ENCODE measurements at places on chromosomes 13 and 19.

DNA sequence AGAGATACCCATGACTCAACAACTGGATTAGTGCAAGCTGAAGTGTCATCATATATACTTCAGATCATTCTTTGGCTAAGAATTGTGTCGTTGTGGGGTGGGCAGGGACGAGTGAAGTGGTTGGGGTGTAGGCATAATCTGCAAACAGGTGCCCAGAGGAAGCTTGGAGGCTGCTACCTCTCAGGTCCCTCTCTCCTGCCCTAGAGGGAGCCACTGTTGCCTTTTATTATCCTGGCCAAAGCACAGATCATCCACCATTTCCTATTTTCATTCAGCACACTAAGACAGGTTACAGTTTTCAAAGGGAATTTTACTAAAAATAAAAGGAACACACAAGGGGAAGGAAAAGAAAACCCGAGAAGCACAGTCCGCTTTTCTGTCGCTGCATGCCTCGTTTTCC, 126.6 kb downstream of the HS6ST3 start:
- no peak for DNase-seq

DNA sequence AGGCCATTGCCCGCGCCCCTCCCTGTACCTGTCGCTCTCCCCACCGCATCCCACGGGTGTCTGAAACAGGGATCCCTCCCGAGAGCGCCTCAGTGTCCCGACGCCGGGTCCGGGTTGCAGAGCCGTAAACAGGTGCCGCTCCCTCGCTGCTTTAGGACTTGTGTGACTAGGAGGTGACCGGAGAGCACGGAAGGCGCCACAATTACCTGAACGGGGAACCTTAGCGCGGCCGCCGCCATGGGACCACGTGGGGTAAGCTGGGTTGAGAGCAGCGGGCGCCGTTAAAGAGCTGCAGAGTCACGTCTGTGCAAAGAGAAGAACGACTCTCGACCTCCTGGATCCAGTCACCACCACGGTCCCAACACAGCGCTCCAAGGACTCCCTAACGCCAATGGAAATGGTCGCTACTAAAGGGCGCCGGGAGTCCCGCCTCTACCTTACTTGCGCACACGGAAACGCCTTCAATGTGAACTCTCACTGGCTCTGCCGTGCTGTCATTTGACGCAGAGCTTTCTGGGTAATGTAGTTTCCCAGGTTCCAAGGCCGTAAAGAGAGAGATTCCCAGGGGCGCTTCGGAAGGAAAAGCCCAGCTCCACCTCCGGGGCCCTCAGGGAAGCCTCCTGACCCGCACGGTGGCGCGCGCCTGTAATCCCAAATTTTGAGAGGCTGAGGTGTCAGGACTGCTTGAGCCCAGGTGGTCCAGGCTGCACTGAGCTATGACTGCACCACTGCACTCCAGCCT, at the start of gene ZNF552:
Gene ZNF552 (minus strand): TSS at position 409 of the 742 bp plus-strand sequence. CDS start 170 bp downstream, at position 239.
- peak; percentile 38 for DNase-seq

- no peak for DNase-seq
Measured at GRCh38 chr13:69904784-69905183, 202.8 kb upstream of the ATXN8OS start.

GRCh38 chr19:2329501-2329916, 1.0 kb downstream of the SPPL2B start:
- DNase-seq, result no peak

- DNase-seq, result no peak
Measured at GRCh38 chr13:111184458-111185401, 69.6 kb downstream of the ARHGEF7 start.

GRCh38 chr19:11356676-11357550, 1.7 kb downstream of the PLPPR2 start:
- DNase-seq, result no peak

- DNase-seq, result peak; percentile 73
Measured at GRCh38 chr19:10259162-10259905, 7.3 kb downstream of the MRPL4 start.

- no peak for DNase-seq
Measured at GRCh38 chr19:29239213-29239776, 26.3 kb upstream of the UQCRFS1 start.

GRCh38 chr13:113406321-113407102, 42.6 kb upstream of the GRTP1 start:
- DNase-seq, result no peak

- no peak for DNase-seq
Measured at GRCh38 chr13:29402166-29402636, 193.3 kb downstream of the SLC7A1 start.

GRCh38 chr13:74200081-74200480, 65.9 kb upstream of the KLF12 start:
- DNase-seq, result no peak

DNA sequence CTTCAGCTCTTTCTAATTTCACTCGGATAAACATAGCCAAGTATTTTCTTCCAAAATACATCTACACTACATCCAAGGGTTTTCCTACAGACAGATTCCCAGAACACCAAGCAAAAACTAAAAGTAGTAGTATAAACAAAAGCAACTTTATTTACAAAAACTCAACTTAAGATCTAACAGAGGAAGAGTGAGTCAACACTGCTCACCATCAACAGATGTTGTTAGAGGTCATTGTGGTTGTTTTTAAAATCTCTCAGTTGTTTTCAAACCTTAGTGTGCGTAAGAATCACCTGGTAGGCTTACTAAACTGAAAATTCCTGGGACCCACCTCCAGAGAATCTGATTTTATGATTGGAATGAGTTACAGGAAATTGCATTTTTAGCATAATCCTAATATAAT, 631.7 kb upstream of the SGCG start:
- DNase-seq, result no peak

- DNase-seq, result no peak
Measured at GRCh38 chr13:66369666-66370065, 860.5 kb downstream of the PCDH9 start.

DNA sequence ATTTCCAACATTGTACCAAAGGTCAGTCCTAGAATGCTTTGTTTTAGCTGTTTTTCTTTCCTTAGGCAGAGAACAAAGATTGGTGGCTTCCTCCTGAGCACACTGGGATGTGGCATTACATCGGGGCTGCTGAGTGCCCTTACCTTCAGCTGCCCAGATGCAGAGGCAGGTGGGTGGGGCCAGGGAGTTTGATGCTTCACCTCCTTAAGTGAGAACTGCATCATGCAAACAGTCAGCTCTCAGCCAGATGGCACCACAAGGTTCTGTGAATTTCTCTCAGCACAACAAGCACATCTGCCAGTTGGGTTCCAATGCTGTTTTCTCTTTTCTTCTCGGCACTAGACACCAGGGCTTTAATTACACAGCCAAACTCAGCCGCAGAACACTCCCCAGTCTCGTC, 87.4 kb upstream of the UBL3 start:
- no peak for DNase-seq

GRCh38 chr13:112822851-112823250, 133.0 kb downstream of the ATP11A start:
- DNase-seq, result no peak

GRCh38 chr13:110426735-110427134, 119.7 kb downstream of the COL4A2 start:
- no peak for DNase-seq

DNA sequence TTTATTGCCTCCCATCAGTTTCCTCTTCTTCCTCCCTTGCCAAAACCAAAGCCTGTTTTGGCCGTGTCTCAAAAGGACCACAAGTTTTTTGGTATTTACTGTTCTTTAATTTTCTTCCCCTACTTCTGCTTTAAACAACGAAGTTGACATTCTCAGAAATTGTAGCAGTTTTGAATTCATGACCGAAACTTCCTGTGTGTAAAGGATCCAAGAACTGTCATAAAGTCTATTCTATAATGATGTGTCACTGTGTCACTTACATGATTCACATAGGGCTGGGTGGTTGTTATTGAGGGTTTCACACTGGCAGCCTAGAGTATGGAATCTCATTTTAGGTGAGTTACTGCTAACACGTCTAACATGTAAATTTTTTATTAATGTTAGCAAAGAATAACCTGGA, 741.0 kb upstream of the KLHL1 start:
- DNase-seq, result no peak

DNA sequence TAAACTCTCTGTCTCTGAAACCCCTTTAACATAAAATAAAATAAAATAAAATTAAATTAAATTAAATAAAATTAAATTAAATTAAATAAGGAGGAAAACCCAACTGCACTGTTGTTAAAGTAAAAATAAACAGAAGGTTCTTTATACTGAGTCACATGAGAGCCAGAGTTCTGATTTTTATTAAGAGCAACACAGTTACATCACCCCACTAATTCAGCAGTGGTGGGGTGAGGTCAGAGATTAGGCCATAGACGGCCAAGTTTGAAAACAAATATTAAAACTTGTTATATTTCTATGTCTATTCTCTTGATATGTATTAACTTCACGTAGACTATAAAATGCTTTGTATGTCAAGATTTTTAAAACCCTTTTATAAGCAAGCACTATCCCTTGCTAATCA, 59.5 kb downstream of the MYCBP2 start:
- no peak for DNase-seq

DNA sequence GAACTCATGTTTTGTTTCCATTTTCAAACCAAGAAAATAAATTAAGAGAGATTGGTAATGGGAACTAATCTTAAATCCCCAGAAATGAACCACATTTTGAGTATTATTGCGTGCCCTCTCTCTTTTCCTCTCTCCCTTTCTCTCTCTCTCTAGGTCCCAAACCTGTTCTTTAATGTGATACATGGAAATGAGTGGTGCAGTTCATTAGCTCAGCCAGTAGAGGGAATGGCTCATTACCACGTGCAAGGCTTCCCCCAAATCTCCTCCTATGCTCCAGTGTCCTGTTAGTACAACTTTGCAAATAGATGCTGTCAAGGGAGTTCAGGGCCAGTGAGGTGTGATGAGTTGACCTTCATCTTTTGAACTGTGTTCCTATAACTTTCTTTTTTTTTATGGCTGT, 178.4 kb downstream of the FGF9 start:
- DNase-seq, result peak; percentile 37

DNA sequence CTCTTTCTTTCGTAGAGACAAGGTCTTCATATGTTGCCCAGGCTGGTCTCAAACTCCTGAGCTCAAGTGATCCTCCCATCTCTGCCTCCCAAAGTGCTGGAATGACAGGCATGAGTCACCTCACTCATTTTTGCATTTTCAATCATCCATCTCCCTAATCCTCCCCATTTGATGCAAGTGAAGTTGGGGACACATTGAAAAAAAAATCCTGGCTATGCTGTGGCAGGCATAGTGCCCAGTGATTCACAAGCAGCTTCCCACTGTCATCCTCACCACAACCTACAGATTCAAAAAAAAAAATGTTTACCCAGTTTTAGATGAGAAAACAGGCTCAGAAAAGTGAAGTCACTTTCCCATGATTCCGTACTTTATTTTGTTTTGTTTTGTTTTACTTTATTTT, 44.7 kb upstream of the USP29 start:
- DNase-seq, result no peak

- no peak for DNase-seq
Measured at GRCh38 chr19:52492994-52493470, 34.4 kb upstream of the ZNF808 start.

- no peak for DNase-seq
Measured at GRCh38 chr19:16207490-16208025, 9.8 kb downstream of the AP1M1 start.

- no peak for DNase-seq
Measured at GRCh38 chr13:114035583-114036531, 62.0 kb upstream of the C13orf46 start.

DNA sequence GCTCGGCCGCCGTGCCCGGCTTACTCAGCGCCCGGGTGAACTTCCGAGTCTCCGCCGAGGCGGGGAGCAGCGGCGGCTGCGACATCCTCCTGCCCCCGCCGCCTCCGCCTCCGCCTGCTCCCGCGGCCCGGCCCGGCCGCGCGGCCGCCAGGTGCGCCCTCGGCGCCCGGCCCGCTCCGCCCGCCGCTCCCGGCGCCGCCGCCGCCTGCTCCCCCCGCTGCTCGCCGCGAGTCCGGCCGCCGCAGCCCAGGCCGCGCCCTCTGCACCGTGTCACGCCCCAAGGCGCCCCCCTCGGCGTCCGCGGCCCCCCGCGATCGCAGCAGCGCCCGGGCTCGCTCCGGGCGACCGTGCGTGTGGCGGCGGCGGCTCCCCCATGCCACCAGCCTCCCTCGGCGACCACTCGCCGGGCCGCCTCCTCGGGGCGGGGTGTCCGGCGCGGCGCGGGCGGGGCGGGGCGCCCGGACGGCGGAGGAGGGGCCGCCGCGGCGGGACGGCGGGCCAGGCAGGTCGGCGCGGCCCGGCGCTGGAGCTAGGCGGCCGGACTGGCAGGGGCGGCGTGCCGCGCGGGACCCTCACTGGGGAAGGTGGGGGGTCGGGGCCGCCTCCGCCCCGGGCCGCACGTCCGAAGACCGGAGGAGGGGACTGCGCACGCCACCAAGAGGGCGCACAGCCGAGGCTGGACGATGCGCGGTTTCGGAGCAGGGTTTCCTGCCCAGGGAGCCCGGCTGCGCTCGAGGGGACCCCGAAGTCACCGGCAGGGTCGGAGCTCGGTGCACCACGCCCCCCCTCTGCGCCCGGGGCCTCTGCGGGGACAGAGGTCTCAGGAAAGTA, 108.6 kb upstream of the DOCK9 start:
- no peak for DNase-seq

DNA sequence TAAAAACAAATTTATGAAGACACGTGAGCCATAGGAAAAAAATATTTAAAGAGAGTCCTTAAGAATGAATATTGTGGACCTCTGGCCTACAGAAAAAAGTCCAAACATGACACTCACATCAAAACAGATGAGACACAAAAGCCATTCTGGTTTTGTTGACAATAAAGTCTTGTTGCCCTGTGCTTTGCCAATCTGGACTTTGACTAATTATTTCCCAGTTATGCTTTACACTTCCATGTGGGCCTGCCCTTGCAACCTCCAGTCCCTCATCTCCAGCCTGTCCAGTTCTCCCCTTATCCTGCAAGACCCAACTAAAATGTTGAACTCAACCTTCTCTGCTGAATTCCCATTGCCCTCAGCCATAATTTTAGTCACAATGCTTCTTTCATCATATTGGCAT, 184.5 kb upstream of the SERP2 start:
- no peak for DNase-seq

DNA sequence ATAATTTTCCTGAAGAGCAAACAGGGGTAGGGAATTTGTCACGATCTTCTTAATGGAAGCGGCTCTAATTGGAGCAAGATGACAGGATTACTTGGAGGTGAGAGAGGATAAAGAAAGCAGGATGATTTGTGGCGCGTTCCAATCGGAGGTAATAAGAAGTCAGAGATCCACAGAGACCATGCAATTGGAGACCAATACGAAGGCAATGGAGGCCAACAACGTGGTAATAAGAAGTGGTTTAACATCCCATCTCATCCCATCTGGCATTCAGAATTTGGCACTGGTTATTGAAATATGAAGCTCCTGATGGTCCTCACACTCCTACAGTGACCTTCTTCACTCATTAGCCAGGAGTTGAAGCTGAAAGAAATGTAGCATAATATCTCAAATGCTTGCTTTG, 130.6 kb downstream of the DLEU7 start:
- no peak for DNase-seq

DNA sequence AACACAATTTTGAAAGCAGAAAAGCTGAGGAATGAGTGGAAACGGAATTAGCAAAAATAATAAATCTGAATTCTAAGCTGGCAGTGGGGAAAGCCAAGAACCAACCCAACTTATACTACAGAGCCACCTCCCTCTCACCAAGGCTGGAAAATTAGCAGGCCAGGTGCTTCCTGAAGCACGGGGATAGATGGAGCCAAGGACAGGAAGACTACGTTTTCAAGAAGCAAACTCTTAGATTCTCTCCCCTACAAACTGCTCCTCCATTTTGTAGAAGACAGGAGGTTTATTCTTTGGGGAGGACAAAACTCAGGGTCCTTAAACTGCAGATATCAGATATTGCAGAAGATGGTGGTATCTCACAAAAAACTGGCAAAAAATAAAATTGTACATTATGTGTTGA, 8.8 kb downstream of the CCDC70 start:
- no peak for DNase-seq
